ENCODE measurements at places on chromosomes 1 and 21. TPM values are rescaled to one million over a fixed set of nuclear protein-coding genes. Genes with fewer than 3 reads are reported as not detected.

The TMPRSS2 gene
- 10.2 TPM for total RNA-seq

The OR2L3 gene
- not detected for total RNA-seq

The RBM8A gene
- 306 TPM for total RNA-seq

- DNase-seq, result no peak
These were observed 16.5 kb downstream of the PFKL start for GRCh38 chr21:44316277-44316900.

- DNase-seq, result no peak
These were observed 1.3 kb downstream of the PFKL start for GRCh38 chr21:44301141-44301540.

DNA sequence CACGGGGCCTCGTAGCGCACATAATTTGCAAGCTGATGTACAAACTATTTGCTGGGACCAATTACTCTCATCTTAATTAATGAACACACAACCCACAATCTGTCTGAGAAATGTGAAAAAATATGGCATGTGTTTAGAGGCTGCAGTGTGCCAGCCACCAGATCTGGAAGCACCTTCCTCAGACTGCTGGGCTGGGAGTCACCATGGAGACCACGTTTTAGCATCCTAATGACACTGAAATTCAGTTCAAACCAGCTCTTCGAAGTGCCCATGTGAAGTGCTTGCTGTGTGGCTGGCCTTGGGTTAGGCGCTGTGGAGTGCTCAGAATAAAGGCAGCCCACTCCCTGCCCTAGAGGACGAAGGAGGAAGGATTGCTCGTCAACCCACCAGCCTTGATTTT lies 482.4 kb downstream of the OMA1 start:
- DNase-seq, result peak; percentile 40

DNA sequence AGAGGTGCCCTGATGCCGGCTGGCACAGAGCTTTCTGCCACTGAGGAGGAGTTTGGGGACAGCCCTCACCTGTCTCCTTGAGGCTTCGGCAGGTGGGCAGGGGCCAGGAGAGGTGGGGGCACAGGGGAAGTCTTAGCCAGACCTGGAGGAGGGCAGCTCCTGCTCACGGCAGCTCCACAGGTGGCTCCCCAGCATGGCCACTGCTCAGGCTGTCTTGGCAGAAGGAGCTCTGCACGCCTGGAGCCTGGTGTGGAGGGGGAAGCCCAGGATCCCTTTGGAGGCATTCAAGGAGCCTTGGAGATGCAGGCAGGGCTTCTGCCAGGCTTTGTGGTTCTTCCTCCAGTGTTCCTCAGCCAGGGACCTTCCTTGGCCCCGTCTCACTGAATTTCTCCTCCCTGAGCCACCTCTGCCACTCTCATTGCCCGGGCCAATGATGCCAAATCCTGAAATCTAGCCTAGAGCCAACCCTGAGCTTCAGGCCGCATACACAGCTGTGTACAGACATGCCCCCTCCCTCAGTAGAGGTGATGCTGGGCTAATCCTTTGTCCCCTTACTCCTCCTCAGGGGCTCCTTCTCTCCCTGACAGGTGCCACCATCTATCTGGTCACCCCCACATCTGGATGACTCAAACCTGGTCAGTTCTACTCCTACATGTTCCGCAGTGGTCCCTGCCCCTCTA lies 251.8 kb upstream of the VAMP3 start:
- DNase-seq, result no peak

DNA sequence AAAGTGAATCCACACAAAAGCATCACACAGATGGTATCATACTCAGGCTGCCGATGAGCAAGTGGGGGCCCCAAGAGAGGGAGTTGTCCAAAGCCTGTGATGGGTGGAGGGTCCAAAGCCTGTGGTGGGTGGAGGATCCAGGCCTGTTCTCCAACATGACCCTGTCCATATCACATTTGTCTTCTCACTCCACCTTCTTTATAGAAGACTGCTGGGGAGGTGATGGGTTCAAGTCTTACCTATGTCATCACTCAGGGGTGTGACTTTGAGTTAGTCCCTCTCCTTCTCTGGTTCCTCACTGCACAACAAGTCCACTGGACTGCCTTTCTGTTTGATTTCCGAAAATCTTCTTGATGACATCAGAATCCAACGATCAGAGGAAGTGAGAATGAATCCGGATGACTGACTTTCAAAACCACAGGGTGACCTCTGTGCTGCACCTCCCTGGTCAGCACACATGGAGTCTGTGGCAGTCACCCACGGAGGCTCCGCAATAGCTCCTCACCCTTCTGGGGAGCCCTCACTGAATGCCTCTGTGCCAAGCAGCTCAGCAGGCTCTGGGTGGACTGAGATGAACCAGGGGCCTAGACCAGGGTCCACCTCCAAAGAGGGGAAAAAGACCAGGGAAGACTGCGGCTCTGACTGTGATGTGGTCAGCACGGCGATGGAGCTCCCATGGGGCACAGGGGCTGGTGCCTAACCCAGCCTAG lies 166.8 kb downstream of the HIVEP3 start:
- no peak for DNase-seq

GRCh38 chr1:68346188-68346808 lies 103.5 kb downstream of the RPE65 start:
- DNase-seq, result no peak

DNA sequence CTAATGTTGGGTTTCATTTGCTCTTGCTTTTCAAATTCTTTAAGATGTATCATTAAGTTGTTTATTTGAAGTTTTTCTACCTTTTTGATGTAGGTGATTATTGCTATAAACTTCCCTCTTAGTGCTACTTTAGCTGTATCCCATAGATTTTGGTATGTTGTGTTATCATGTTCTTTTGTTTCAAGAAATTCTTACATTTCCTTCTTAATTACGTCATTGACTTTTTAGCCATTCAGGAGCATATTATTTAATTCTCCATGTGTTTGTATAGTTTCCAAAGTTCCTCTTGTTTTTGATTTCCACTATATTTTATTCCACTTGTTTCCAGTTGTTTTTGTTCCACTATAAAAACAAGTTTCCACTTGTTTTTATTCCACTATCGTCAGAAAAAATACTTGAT lies 15.0 kb downstream of the GPR88 start:
- DNase-seq, result no peak

DNA sequence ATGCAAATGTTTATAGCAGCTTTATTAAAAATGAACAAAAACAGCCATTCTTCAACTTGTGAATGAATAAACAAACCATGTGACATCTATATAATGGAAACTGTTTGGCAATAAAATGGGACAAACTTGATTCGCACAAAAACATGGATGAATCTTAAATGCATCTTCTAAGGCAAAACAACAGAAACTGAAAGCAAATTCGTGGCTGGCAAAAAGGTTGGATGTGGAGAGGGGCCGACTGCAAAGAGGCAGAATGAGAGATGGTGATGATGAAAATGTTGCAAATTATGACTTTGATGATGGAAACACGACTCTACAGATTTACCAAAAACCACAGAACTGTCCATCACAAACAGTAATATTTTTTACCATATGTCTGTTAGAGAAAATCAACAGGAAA lies 327.0 kb upstream of the NR5A2 start:
- no peak for DNase-seq

- no peak for DNase-seq
These were observed 43.2 kb downstream of the RHOU start for GRCh38 chr1:228778466-228778865.

DNA sequence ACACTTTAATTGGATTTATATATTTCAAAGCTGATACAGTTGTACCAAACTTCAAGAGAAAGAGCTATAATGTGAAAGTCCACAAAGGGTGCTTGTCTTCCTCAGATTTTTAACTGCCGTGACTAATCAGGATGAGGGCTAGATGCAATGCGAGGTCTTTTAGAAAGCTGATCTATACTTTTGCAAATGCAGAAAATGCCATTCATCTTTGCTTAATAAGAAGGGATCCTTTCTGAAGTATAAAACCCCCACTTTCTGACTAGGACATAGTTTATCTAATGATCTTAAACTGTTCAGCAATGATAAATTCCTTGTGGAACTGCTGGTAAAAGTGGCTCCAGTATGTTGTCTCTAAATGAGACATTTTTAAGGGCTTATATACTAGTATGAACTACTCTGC lies 102.7 kb upstream of the NGF start:
- no peak for DNase-seq

The OR2L13 gene
- total RNA-seq, result not detected
